Kasumi-1 (cell line): ENCODE measurements at places on chromosomes 3 and 15.

- peak; percentile 87 for DNase-seq
Observed at GRCh38 chr15:82262422-82263026, at the start of the genes EFL1 and SAXO2. EFL1 (minus strand) TSS chr15:82262734; CDS start chr15:82261778, 956 bp downstream. SAXO2 (plus strand) TSS chr15:82262818; CDS start chr15:82262880, 62 bp downstream.

GRCh38 chr3:79253704-79254103 is 514.1 kb downstream of the ROBO1 start:
- DNase-seq = peak; percentile 30

- DNase-seq = no peak
Observed at GRCh38 chr15:101156061-101156460, 95.8 kb downstream of the CHSY1 start.

- DNase-seq = peak; percentile 43
Observed at GRCh38 chr15:80090879-80091503, 31.5 kb downstream of the ZFAND6 start.

- DNase-seq = peak; percentile 92
Observed at GRCh38 chr3:88219138-88219792, 69.5 kb downstream of the C3orf38 start.

- no peak for DNase-seq
Observed at GRCh38 chr3:177236704-177237103, 39.4 kb upstream of the TBL1XR1 start.

DNA sequence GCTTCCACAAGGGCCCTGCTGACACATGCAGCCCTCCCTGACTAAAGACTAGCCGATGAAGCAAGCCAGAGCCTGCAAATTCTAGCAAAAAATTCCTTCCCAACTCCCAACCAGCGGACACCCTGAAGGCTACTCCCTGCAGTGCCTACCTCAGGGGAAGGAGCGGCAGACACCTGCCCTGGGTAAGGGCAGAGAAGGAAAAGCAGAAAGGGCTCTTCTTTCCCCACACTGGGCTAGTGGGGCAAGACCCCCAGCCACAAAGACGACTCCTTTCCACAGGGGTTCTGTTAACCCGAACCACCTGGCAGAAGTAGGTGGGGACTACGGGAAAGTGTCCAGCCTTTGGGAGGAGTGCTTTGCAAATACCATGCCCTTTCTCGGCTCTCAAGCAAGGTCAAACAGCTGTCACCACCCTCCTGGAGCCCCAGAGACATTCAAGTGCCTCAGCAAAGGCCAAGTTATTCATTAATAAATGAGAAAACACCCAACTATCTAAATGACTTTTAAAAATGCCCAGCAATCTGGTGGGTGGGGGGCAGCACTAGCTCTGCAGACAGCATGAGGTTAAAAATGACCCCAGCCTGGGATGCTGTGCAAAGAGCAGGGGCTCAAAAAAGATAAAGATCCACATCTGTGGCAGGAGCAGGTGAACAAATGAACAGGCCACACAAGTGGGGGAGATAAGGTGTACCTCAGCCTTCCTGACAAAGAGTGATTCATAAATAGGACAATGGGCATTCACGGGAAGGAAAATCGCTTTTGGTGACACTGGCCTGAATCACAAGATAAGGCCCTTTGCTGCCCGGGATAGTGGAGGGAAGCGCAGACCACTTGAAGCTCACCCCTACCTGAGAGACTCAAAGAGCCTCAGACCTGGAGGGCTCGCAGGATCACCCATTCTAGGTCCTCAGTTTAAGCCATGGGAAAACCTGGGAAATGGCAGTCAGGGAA is 33.0 kb downstream of the CCDC12 start:
- no peak for DNase-seq

DNA sequence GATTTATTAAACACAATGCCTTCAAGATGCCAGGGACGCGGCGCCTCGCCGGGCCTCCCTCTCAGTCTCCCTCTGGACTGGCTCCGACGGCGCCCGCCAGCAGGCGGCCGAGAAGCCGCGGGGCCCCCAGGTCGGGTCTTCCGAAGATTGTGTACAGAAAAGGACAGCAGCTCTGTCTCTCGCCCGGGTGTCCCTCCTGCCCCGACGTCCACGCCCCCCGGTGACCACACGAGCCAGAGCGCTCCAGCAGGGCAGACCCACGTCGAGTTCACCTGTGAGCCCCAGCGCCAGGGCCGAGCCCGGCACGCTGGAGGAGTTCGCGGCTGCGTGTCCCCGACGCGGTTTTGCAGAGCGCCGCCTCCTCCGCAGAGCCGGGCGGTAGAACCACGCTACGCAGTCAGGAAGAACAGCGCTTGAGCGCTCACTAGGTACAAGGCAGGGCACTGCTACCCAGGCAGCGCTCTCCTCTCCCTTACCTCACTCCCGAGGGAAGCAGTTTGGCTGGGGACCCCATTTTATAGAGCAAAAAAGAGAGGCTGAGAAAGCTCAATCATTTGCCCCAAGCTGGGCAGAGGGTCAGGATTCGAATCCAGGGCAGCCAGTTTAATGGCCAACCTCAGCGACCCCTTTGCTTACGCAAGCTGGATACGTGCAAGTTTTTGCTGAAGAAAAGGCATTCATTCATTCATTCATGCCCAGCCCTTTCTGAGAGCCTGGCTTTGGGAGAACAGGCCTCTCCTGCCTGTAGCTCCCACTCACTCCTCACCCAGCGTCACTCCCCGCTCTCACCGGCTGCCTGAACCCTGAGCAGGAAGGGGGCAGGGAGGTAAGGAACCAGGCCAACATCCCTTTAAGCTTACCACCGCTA is 3.0 kb upstream of the TLE3 start:
- DNase-seq = peak; percentile 77

GRCh38 chr3:9168241-9168741 is 81.2 kb downstream of the SRGAP3 start:
- DNase-seq = no peak

DNA sequence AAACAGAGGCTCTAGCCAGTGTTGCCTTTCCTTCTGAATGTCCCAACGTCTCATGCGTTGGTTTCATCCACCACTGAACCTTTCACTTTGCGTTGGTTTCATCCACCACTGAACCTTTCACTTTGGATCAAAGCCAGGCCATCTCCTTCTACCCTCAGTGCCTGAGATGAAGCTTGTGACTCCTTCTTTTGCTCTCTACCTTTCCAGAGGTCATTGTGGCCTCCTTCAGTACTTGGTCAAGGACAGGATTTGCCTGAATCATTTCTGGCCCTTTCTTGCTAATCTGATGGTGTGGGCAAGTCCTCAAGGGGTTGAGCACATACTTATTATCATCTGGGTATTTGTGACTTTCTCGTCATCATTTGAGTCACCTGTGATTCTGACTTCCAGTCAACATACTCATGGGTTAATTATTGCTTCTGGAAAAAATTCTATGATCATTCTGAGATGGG is 50.0 kb downstream of the SELENOT start:
- no peak for DNase-seq

DNA sequence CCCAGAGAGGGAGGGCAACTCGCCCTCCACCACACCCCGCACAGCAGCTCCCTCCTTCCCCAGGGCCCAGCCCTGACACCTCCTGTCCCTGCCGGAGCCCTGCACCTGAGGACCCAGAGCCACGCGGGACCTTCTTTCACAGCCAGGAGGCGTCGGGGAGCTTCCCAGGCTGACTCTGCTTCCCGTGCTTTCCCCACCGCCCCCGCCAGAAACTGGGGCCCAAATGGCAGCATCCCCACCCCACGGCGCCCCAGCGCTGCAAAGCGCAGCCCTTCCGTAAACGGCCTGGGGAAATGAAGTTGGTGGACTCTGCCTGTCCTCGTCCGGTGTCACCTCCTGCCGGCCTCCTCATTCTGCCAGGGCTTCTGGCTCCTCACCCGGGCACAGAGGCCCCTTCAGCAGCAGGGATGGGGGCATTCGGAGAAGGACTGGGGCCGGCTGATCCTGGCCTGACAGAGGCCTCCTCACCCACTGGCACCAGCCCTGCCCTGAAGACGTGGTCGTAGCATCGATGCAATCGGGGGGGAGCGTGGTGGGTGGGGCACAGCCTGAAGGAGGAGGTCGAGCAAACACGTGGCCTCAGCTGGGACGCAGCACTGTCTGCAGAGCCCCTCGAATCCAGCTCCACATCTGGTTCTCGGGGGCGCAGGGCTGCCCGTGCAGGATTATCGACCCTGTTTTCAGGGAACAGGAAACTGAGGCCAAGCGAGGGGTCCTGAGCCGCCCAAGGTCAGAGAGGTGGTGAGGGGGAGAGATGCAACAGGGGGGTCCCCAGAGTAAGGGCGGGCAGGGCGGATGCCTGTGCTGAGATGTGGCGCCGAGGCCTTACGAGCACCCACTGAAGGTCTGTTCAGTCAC is 235.4 kb downstream of the XXYLT1 start:
- no peak for DNase-seq

GRCh38 chr3:46356909-46357308 is 3.0 kb downstream of the CCR2 start:
- no peak for DNase-seq

DNA sequence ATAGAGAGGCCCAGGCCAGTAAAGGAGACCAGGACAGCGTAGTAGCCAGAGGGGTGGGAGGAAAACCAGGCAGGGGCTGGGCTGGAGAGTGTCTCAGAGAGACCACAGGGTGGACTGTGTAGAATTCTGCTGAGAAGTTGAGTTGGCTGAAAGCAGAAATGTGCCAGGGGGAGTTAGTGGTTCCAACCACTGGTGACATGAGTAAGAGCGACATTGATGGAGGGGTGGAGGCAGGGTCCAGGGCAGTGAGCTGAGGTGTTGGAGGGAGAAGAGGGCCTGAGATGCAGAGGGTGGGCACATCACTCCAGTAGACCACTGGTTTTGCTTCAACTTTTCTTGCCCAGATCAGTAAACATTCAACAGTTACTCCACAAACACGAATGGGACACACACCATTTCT is 106.5 kb downstream of the ASB7 start:
- DNase-seq = no peak

GRCh38 chr3:177041730-177042551 is 155.3 kb downstream of the TBL1XR1 start:
- DNase-seq = no peak

DNA sequence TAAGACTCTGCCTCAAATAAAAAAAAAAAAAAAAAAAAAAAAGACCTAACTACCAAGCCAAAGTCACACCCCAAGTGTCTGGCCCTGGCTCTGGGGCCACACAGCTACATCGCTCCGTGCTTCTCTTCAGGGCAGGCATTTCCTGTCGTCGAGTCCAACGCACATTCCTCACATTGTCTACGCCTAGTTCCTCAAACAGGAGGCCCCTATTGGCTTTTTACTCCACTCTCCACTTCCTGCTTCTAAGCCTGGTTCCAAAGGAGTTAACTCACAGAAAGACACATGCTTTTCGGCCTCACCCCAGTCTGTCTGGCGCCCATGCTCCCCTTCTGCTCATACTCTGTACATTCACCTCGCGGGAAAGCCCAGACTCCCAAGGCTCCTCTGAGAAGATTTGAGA is 28.8 kb downstream of the KNG1 start:
- DNase-seq = peak; percentile 99

- DNase-seq = no peak
Observed at GRCh38 chr3:148030975-148031374, 621.8 kb downstream of the ZIC1 start.

GRCh38 chr3:66486646-66487045 is 14.2 kb downstream of the LRIG1 start:
- no peak for DNase-seq

- DNase-seq = no peak
Observed at GRCh38 chr3:56962206-56962605, 98.3 kb upstream of the SPATA12 start.

DNA sequence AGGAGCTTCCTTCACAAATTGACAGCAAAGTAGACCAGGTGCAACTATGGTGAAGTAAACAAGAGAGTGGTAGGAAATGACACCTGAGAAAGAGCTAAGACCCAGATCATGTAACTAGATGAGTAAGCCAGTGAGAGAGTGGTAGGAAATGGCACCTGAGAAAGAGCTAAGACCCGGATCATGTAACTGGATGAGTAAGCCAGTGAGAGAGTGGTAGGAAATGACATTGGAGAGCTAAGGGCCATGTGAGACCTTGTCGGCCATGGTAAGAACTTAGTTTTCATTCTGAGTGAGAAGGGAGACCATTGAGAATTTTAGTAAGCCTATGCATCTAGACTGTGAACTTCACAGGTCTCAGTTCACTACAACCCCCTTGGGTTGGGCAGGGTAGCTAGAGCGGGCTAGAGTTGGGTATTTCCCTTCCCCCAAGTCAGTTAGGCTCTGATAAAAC is 5.4 kb upstream of the SENP7 start:
- DNase-seq = no peak

GRCh38 chr15:71414853-71415252 is 299.6 kb downstream of the THSD4 start:
- no peak for DNase-seq

DNA sequence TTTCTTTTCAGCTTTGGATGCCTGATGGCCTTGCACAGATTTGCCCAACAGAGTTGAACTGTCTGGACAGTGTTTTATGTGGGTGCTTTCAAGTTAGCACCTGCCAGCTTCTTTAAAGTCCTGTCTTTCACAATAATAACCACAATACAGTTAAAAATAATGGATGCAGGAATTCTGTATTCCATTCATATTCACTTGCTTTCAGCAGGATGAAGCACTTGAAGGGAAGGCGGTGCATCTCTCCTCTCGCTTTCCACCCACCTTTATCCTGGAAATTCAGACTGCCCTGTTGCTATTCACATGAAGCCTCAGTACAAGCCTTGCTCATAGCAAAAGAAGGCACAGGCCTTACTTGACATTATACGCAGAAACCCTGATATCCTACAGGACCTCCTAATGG is 26.5 kb upstream of the GYG1 start:
- no peak for DNase-seq

- no peak for DNase-seq
Observed at GRCh38 chr3:9032231-9032777, 69.0 kb upstream of the RAD18 start.

DNA sequence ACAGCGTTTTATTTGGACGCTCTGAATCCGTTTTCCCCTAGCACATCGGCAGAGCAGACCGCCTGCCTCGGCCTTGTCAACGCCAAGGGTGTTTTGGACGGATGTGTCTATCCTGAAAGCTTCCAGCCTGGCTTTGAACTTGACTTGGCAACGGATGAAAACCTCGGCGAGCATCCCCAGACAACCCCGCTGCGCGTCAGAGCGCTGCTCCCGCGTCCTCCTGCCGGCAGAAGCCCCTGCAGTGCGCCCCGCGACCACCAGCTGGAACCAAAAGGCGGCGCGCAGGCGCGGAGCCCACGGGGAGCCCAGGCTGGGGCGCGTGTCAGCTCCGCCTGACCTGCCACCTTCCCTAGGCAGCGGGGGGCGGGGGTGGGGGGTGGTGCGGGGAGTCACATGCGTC is 26.2 kb upstream of the ARL8B start:
- DNase-seq = no peak

GRCh38 chr3:80542456-80542855 is 774.7 kb upstream of the ROBO1 start:
- DNase-seq = no peak

DNA sequence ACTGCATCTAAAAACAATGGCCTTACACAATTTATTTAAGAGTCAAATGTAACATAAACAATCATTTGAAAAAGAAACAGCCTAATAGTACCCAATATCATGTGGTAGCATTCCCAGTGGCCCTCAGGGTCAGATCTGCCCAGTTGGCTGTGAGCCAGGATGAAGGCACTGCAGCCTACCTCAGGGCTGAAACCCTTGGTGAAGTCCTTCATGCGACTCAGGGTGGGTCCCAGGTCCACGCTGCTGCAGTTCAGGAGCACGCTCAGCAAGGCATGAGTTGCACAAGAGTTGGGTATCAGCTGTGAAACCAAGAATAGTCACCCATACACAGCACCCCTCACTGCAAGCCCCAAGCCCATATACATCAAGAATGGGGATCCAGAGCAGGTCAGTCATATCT is 37.1 kb downstream of the SEMA3G start:
- DNase-seq = no peak

GRCh38 chr3:159637883-159638542 is 350.6 kb upstream of the IL12A start:
- no peak for DNase-seq

- DNase-seq = no peak
Observed at GRCh38 chr3:107258300-107258699, 118.9 kb upstream of the CCDC54 start.

- no peak for DNase-seq
Observed at GRCh38 chr3:9022305-9023225, 59.3 kb upstream of the RAD18 start.
